Neural progenitor cell (in vitro differentiated cells): ENCODE measurements at places on chromosomes 13 and 19. TPM values are rescaled to one million over a fixed set of nuclear protein-coding genes. Genes with fewer than 3 reads are reported as not detected.

SSC5D gene
- total RNA-seq = 0.56 TPM in 1 of 2 replicates, not detected in the other

DNA sequence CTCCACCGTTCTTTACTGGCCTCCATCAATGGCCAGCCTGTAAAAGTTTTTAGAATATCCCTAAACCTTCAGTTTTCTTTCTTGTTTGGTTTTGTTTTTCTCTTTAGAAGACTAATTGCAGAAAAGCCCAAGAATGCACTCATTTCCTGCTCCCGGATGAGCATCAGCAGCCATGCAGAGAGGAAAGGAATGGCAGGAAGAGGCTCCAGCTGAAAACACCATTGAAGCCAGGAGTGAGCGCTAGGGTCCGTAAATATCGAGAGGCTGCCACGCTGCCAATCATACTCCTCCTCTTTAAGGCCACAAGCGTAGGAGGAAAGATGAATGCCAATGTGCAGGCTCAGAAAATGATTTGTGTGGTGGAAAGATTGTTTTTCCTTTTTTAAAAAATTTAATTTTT, 57.4 kb upstream of the UBE2L5 start:
- DNase-seq = no peak

CALR3 gene
- 0.09 and 2.0 TPM in 2 replicates for total RNA-seq

GRCh38 chr13:51959773-51960172, 51.5 kb downstream of the ATP7B start:
- DNase-seq = no peak

ZNF222 gene
- total RNA-seq = 8.0 and 12.9 TPM in 2 replicates

GRCh38 chr19:5789886-5790558, 941 bp downstream of the DUS3L start:
- no peak for DNase-seq

DNAAF3 gene
- total RNA-seq = 9.1 and 12.0 TPM in 2 replicates

ZNF665 gene
- 7.3 and 9.4 TPM in 2 replicates for total RNA-seq

GRCh38 chr13:20222553-20222952, 9.6 kb downstream of the GJB6 start:
- no peak for DNase-seq

RASIP1 gene
- 0.86 and 3.2 TPM in 2 replicates for total RNA-seq

ITPKC gene
- total RNA-seq = 6.5 and 12.4 TPM in 2 replicates

KLC3 gene
- total RNA-seq = 0.50 TPM in 1 of 2 replicates, not detected in the other

- DNase-seq = peak; percentile 95
These were observed at the start of gene B3GNT8 for GRCh38 chr19:41426952-41427646. Gene B3GNT8, minus strand, starts transcription at chr19:41427374. Its CDS starts 596 bp downstream, at chr19:41426778.

DNA sequence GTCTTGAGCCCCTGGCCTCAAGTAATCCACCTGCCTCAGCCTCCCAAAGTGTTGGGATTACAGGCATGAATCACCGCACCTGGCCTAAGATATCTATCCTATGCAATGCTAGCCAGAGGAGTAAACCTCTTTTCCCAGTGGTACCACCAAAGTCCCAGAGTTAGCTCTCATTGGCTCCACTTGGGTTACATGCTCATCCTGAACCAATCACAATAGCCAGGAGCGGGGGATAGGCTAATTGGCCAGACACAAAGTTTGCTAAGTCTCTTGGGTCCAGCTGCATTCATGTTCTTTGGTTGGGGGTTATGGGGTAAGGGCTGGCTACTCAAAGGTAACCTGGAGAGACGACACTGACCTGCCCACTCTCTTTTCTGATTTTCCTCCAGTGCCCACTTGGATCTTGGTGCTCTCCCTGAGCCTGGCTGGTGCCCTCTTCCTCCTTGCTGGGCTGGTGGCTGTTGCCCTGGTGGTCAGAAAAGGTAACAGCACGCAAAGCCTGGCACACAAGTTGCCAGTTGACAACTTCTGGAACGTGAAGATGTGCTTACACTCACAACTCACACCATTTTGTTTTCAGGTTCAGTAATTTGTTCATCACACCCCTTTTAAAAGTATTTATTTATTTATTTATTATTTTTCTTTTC, 7.8 kb downstream of the C19orf38 start:
- DNase-seq = peak; percentile 44

ZNF506 gene
- 16.1 and 19.9 TPM in 2 replicates for total RNA-seq

ZNF726 gene
- 0.31 TPM in 1 of 2 replicates, not detected in the other for total RNA-seq

GRCh38 chr13:42878721-42879120, 97.3 kb downstream of the FAM216B start:
- DNase-seq = no peak

- DNase-seq = peak; percentile 35
These were observed 651 bp downstream of the OXGR1 start for GRCh38 chr13:96993634-96994016.

ZSCAN4 gene
- not detected in 2 replicates for total RNA-seq
